ENCODE measurements at places on chromosomes 12 and 14.

GRCh38 chr12:68332728-68333630, 817 bp upstream of the MDM1 start:
- no peak for DNase-seq

GRCh38 chr12:21526053-21526452, at the start of gene SPX:
Gene SPX, plus strand, starts transcription at chr12:21526296. Its CDS starts 177 bp downstream, at chr12:21526473.
- DNase-seq, result no peak

GRCh38 chr12:90298289-90298948, 589.8 kb upstream of the ATP2B1 start:
- DNase-seq, result no peak

- DNase-seq, result no peak
Observed at GRCh38 chr14:47235619-47236018, 439.8 kb downstream of the MDGA2 start.

DNA sequence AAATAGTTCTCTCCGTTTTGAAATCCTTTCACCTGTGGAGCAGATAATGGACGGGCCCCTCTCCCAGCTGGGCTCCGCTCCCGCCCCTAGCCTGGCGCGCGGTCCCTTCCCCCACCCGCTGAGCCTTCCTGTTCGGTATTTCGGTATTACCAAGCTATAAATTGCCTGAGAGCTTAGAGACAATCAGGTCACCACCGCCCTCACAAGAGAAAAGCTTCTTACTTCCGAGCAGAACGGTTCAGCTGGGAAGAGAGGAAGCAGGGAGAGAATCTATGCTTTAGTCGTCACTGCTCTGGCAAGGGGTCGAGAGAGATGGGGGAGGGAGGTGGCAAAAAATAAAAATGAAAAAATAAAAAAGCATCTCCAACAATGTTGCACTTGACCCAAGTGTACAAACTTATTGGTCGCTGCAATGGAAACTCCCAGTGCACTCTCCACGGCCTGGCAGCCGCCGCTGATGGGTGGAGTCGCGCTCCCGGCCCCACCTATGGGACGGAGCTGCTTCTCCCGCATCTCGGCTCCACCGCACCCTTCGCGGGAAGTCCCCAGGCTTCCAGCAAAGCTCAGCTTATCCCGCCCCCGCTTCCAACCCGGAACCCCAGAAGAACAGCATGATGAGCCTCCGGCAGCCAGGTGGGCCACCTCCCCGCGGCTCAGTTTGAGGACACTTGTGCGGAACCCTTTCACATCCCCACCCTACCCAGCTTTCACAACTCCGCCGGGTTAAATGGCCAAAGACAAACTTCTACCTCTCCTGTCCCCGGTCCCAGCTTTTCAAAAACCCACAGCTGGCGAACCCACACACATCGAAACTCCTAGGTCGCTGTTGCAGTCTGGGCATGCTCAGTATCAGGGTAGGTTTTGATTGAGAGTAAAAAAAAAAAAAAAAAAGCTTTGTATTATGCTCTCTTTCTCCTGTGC, 832 bp upstream of the SYT1 start:
- no peak for DNase-seq

- DNase-seq, result no peak
Observed at GRCh38 chr12:82682851-82683261, 3.9 kb upstream of the TMTC2 start.

- DNase-seq, result no peak
Observed at GRCh38 chr12:2341871-2342270, 289.1 kb downstream of the CACNA1C start.

DNA sequence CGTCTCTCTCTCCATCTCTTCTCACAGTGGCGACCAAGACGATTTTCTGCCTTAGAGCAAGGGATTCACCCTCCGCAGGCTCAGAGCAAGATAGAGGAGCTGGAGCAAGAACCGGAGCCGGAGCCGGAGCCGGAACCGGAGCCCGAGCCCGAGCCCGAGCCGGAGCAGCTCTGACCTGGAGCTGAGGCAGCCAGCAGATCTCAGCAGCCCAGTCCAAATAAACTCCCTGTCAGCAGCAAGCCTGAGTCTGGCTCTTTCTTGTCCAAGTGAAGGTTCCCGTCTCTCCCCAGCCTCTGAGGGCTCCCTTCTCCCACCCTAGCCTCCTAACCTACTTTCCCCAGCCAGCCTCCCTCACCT, 5.9 kb downstream of the LAG3 start:
- DNase-seq, result no peak

DNA sequence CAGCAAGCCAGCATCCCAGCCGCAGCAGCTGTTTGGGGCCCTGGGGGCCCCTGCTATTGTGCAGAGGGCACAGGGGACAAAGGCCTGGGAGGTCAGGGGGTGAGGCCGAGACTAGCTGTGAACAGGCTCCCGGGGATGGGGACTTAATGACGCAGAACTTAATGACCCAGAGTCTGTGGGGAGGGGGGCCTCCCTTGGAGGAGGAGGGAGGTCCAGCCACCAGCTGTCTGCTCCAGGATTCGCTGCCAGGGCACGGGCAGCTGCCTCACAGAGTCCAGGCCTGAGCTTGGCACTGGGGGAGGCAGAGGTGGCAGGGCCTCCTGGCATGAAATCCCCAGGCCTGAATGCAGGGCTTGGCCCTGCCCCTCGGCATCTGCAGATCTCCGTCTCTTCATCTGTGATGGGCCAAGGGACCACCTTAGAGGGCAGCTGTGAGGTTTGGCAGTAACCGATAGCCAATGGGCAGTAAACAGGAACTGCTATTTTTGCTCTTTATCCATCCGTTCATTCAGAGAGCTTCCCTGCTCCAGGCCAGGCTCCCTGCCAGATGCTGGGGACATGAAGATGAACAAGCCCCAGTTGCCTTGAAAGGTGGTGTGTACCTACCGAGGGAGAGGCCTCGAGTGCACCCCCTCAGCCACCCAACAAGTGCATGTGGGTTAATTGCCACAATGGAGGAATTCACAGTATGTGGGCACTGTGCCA, 6.7 kb downstream of the FAM222A start:
- DNase-seq, result no peak

DNA sequence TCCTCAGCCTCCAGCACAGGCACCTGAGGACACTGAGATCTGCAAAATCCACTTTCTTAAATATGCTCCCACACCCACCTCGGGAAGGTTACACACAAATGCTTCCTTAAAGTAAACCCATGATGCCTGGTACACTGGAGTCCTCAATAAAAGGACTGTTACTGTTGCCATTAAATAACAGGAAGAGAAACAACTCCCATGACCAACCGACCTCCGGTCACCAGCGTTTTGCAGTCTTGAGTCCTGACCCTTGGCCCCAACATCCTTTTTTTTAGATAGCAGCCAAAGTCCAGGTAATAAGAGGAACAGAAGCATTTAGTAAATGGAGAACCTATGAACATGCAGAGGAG, 42.4 kb downstream of the ITPK1 start:
- DNase-seq, result no peak

GRCh38 chr14:33711811-33712216, 239.1 kb downstream of the EGLN3 start:
- DNase-seq, result no peak

GRCh38 chr12:42130672-42131402, 13.8 kb downstream of the GXYLT1 start:
- DNase-seq, result no peak

- no peak for DNase-seq
Observed at GRCh38 chr14:75521415-75522199, 662 bp upstream of the BATF start.

DNA sequence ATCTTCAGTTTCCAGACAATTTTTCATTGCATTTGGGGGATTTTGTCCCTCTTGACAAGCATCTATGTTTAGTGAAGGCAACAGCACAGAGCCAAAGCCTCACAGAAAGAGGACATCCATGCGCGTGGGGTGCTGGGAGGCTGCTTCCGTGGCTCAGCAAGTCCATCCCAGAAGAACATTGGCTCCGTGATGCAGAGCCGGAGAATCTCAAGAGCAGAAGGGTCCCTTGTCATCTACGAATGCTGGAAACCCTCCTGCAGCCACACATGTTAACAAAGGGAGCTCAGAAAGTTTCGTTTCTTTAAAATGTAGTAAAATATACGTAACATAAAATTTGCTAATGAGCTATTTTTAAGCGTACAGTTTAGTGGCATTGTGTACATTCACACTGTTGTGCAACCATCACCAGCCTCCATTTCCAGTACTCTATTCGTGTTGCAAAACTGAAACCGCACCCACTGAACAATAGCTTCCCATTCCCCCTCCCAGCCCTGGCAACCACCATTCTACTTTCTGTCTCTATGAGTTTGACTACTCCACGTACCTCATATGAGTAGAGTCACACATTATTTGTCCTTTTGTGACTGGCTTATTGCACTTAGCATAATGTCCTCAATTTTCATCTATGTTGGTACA, 185.9 kb downstream of the TTC7B start:
- no peak for DNase-seq

DNA sequence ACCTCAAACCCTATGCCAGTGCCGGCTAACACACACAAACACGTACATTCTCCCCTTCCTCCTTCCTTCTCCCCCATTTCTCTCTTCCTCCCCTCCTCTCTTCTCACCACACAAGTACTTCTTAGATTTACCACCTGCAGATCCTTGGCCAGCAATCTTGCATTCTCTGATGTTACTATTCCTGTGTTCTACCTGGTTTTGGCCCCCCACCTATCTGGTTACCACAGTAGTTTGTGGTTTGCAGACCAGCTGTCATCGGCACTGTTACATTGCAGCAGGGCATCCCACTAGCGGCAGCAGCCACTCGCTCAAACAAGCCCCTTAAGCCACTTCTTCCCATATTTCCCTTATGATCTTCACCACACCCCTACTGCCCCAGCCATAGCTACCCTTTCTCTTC, 3.9 kb downstream of the ABHD4 start:
- DNase-seq, result no peak

GRCh38 chr14:61246721-61247120, 34.4 kb downstream of the TMEM30B start:
- no peak for DNase-seq

DNA sequence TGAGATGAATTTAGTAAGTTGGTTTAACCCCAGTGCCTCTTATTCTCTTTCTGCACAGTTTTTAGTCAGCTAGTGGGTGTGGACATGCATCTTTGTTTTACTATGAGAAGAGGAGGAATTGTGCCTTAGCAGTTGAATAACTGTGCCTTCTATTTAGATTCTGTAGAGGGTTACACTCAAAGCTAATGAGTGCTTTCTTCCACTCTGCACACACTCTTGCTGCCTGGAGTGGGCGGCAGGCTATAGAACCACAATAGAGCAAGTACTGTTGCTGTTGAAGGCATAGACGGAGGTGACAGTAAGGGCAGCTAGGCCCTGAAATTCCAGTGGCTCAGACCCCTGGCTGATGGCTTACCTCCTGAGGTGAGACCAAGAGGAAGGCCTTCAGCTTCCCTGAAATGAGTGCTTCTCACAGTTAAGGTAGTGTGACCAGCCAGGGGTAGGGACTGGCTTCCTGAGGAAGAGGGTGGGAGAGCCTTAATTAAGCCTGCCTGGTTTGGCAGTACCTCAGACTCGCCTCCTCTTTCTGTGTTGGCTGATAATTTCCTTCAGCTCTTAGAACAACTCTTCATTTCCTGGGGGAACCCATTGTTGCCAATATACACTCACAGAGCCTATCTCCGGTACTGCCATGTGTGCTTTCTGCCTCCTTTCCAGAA, 24.7 kb downstream of the SUSD6 start:
- DNase-seq, result no peak

GRCh38 chr12:99528478-99528877, 119.1 kb upstream of the GARIN6 start:
- DNase-seq, result no peak

- no peak for DNase-seq
Observed at GRCh38 chr12:14313379-14314138, 51.9 kb upstream of the ATF7IP start.

- no peak for DNase-seq
Observed at GRCh38 chr12:50659690-50660424, 104.0 kb upstream of the ATF1 start.

GRCh38 chr12:47770086-47770726, 2.8 kb upstream of the SLC48A1 start:
- no peak for DNase-seq

DNA sequence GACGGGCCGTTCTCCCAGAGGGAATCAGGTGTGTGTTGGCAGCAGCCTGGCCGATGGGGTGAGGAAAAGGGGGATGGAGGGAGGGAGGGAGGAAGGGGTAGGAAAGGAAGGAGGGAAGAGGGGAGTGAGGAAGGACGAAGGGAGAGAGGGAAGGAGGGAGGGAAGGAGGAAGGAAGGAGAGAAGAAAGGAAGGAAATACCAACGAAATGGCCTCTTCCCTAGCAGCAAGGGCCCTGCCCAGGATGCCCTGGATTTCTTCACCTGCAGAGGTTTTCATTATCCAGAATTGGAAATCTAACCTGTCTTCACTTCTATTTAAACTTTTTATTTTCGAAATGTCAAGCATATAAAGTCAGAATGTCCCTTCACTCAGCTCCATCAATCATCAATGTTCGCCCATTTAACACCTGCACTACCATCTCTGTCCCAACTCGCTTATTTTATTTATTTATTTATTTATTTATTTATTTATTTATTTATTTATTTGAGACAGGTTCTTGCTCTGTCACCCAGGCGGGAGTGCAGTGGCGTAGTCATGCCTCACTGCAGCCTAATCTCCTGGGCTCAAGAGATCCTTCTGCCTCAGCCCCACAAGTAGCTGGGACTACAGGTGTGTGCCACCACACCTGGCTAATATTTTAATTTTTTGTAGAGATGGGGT, 70.7 kb downstream of the ACACB start:
- no peak for DNase-seq

- DNase-seq, result no peak
Observed at GRCh38 chr12:91267039-91267438, 84.4 kb upstream of the DCN start.

DNA sequence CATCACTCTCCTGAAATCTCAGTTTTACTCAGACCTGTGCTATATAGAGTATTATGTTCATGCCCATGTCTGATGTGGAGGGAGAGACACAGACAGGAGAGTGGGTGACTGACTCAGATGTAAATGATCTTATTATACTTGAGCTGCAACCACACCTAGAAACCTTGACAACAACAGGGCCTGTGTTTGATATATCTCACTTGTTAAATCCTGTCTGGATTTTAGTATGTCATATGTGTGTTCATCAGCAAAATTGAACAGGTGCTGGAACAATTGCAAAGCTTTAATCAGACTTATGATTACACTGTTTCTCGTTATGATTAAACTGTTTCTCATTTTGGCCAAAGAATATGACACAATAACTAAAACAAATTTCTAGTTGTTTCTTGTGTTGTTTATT, 37.7 kb downstream of the DIP2B start:
- peak; percentile 13 for DNase-seq
